ENCODE measurements at places on chromosomes 4 and X.

DNA sequence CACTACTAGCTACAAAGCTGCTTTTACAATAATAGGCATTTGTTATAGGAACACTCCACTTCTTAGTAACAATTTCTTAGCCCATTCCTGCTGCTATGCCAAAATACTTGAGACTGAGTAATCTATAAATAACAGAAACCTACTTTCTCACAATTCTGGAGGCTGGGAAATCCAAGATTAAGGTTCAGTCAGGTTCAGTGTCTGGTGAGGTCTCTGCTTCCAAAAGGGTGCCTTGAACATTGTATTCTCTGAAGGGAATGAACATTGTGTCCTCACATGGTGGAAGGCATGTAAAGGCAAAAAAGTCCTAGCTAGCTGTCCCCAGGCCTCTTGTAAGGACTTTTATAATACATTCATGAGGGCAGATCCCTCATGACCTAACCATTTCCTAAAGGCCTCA, 7.0 kb downstream of the SLC9B1 start:
- DNase-seq: no peak

DNA sequence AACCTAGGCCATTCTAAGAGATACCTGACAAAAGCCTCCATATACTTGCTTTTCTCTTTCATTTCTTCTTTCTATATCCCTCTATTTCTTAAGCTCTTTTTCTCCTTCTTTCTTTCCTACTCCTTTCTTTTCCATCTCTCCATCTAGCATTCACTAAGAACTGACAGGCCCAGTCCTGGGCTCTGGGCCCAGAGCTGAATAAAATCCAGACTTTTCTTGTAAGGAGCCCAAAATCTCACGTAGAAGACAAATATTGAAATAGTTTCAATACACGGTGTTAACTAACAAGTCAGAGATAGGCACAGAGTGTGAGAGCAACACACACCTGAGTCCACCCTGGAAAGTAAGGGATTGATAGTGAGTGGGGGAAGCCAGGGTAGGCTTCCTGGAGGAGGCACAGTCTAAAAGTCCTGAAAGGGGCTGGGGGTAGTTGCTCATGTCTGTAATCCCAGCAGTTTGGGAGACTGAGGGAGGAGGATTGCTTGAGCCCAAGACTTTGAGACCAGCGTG, 73.2 kb upstream of the EFNB1 start:
- DNase-seq: no peak

- DNase-seq: no peak
Observed at GRCh38 chrX:53561912-53562311, 124.6 kb downstream of the HUWE1 start.

GRCh38 chr4:156718226-156718625, 253.4 kb downstream of the PDGFC start:
- no peak for DNase-seq

DNA sequence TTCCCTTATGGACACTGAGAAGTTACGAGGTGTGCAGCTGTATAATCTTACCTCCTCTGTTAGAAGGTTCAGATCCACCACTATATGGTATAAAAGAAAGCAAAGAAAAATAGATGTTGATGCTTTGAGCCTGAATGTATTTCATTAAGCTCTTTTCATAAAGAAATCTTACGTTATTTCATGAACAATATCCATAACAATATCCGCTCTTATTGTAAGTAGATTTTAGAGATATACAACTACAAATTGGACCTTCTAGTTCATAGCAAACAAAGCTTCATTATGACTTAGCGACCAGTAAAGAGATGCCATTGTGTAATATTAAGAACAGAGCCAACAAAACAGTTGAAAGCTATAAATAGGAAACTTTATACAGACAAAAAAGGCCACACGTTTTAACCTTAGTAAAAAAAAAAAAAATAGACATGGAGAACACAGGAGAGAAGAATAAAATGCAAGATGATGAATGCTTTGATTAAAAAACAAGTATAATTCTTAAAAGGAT, 203.6 kb downstream of the PDGFC start:
- DNase-seq: no peak

DNA sequence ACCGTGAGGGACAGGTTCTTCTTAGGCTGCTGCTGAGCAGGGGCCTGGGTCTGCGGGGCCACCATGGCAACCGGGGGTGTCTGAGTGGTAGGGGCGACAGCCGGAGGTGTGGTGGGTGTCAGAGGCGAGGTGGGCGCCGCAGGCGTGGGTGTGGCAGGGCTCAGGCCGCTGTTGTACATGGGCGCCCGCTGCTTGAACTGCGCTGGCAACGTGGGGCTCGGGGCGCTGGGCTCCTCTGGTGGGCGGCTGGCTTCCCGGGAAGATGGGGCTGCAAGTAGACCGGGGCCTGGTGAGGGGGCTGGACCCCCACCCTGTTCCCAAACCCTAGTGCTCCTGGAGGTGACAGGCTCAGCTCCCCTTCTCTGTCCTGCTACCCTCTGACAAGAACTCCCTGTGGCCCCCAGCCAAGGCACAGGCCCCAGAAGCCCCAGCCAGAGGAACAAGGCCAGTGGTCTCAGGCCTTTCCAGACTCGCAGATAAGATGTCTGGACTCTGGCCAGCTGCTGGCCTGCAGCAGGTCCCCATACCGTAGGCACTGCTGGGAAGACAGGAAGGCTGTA, 24.8 kb downstream of the NELFA start:
- no peak for DNase-seq

GRCh38 chrX:141619336-141619735, 29.8 kb downstream of the SPANXA2 start:
- no peak for DNase-seq

GRCh38 chr4:140691369-140691768, 64.8 kb downstream of the TBC1D9 start:
- DNase-seq: no peak

- no peak for DNase-seq
Observed at GRCh38 chr4:72326692-72327632, 242.1 kb downstream of the ADAMTS3 start.

DNA sequence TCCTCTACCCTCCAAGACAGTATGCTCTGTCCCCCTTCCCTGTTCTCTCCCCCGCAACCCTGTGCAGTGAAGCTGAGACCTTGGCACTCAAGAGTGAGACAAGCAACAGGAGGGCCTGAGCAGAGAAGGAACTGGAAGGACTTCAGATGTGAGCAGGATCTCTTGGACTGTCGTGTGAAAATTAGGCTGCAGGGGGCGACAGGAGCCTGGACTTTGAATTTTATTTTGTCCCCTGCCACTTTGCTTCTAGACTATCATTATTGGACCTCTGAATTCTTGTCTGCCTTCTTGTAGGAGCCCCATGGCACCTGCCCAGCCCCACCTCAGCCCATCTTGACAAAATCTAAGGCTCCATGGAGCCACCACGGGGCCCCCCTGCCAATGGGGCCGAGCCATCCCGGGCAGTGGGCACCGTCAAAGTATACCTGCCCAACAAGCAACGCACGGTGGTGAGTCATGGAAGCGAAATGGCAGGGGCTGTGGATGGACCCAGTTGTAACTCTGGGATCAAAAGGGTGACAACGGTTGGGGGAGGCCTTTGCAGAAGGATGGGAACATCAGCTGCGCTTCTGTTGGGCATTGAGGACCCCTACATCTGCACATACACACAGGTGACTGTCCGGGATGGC, 1.7 kb downstream of the ARAF start:
- no peak for DNase-seq

- DNase-seq: no peak
Observed at GRCh38 chr4:80220711-80221110, 23.4 kb downstream of the PRDM8 start.

- DNase-seq: no peak
Observed at GRCh38 chr4:2800691-2801596, 8.1 kb downstream of the SH3BP2 start.

GRCh38 chr4:90689739-90690138, 562.5 kb downstream of the CCSER1 start:
- DNase-seq: no peak

- DNase-seq: no peak
Observed at GRCh38 chr4:3655485-3655884, 110.7 kb upstream of the ADRA2C start.

DNA sequence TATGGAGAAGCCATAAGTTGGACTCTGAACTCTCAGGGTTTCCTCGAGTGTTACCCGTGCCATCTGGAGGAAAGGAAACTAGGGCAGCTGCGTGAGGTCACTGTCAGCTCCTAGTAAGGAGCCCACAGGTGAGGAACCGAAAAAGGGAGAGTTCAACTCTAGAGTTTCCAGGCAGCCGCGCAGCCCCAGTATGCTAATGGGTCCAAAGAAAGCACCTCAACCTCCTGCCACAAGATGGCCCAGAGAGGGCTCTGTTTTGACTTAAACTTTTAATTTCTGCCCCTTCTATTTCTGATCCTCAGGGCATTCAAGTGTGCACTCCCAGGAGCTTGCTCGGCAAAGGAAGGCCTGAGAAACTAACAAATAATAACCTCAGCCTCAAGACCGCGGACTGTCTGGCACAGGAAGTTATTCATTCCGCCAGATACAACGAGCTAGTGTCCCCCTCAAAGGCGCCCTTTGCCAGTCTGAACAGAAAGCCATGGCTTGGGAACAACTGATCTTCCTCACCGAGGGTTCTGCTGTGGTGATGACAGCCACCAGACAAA, 13.9 kb downstream of the SCARB2 start:
- DNase-seq: peak; percentile 50

GRCh38 chr4:72531322-72531721, 37.7 kb downstream of the ADAMTS3 start:
- DNase-seq: no peak

- no peak for DNase-seq
Observed at GRCh38 chrX:68203211-68203610, 230.1 kb downstream of the OPHN1 start.

- DNase-seq: no peak
Observed at GRCh38 chr4:13312264-13312663, 171.9 kb downstream of the RAB28 start.

Measured in immature natural killer cell (primary cell).